NCI-H2107 (cell line): ENCODE measurements at places on chromosomes 2 and 18.

DNA sequence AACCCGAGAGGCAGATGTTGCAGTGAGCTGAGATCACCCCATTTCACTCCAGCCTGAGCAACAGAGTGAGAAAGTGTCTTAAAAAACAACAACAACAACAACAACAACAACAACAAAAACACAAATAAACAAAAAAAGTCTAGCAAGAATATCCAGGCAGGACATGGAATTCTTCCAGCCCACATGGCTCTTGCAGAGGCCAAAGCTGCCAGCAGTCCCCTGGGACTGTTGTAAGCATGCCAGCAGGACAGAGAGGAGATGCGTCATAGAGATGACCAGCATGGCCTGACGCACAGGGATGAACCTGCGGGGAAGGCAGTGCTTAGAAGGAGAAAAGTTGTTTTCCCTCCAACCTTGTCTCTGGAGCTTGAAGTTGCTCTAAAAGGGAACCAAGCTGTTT is 182.3 kb upstream of the PGAP1 start:
- DNase-seq: no peak

DNA sequence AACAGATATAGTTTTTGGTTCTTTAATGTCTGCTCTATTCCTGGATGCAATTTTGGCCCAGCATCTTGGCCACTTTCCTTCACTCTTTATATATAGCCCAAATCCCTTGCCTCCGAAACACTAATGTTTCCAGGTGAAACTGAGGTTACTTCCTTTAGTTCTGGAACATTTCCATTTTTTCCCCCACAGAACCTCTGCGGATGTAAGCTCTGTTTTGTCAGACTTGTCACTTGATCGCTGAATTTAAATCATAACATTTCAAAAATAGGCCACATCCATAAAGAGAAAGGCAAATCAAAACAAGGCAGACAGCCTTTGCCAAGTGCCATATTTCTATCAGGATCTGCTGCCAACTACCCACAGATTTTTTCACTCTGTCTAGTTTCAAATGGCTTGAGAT is 115.1 kb downstream of the ANKRD44 start:
- no peak for DNase-seq

DNA sequence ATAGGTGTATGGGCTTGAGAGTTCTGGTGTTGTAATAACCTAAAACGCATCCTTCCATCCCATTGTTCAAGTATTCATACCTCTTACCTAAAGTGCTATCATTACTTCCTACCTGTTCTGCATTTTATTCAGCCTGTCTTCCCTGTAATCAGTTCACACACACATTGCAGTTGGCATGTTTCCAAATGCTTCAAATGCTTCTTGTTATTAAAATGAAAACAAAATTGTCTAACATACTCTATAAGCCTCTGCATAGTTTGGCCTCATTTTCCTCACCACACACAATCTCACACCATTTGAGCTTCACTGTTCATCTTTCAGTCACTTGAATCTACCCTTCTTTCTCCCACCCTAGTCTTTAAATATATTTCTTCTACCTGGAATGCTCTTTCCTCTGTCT is 1178.2 kb upstream of the NRXN1 start:
- DNase-seq: no peak

DNA sequence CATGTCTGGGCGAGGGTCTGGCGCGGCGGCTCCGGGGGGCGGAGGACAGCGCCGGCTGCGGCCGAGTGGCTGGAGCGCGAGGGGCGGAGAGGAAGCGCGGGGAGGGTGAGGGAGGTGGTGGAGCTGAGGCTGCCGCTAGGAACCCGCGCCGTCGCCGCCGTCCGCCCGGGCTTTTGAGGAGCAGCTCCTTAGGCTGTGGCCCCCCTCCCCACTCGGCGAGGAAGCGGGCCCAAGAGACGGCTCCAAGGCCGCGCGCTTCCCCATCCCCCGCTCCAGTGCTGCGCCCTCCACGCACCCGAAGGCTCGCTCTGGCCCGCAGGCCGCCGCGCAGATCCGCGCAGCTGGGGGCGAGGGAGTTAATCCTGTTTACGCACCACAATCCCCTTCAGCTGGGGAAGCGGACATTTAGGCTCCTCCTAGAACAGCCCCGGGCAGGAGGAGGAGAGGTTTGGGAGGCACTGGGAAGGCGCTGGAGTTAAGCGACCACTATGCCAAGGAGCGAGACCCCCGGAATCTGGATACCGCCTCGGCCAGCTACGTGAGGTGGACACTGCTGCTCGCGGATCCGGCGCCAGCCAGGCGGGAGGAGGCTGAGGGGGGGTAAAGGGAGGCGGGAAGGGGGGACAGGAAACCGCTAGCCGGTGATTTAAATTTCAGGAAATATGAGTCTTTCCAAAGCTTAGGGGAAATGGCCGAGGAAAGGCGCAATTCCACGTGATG is at the start of gene CNRIP1:
Gene CNRIP1, minus strand, starts transcription at position 552 of the 720 bp plus-strand sequence. Its CDS starts 549 bp downstream, at position 3.
- peak; percentile 10 for DNase-seq

- DNase-seq: no peak
Measured at GRCh38 chr2:28009732-28010131, 119.2 kb downstream of the BABAM2 start.

GRCh38 chr2:6914828-6915227 is 2.4 kb upstream of the RNF144A start:
- DNase-seq: no peak

DNA sequence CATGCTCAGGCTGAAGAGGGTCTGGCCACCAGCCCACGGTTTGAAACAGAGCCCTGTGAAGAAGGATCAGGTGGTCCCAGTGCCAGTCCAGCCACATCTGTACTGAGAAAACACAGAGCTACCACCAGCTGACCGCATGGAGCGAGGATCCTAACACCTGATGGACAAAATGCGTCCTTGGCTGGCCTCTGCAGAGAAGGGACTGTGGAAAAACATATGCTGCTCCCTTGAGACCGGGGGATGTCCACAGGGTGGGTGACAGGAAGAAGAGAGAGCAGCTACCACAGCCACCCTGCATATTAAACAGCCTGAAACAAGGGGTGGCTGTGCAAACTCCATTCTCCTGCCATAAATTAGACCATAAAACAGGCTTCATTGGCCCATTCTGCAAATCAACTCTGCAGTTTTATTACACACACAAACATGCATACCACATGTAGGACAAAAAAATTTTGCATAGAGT is 137.2 kb downstream of the BCL2 start:
- no peak for DNase-seq

DNA sequence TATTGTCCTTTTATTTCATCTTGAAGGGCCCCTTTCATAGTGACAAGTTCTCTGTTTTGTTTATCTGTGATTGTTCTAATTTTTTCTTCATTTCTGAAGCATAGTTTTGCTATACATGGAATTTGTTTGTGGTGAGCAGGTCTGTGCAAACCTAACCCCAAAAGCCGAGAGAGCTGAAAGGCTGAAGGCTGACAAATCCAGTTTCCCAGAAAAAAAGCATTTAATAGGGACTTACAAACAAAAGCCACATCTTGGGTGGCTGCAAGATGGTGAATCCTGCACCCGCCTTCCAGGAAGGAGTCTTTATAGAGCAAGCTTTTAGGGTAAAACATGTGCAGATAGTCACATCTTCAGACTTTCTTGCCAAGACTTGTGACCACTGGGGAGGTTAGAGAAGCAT is 473.4 kb upstream of the TRIB2 start:
- no peak for DNase-seq

DNA sequence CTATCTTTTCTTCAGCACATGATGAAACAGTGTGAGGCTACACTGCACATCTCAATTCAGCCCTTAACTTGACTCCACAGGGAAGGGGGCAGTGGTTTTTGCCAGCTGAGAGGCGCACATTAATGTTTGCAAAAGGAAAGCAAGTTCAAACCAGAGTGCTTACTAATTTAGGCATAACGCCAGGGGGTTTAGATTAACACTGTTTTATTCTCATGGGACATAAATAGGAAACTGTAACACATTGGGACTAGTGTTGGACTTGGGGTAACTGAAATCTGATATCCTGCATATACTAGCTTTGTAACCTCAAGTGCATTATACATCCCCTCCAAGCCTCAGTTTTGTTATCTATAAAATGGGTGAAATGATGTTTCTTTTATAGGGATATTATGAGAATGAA is 821.2 kb upstream of the ID2 start:
- no peak for DNase-seq

- DNase-seq: no peak
Measured at GRCh38 chr2:28327956-28328922, 64.4 kb upstream of the FOSL2 start.

GRCh38 chr18:76578571-76579300 is 83.7 kb upstream of the ZNF516 start:
- no peak for DNase-seq

DNA sequence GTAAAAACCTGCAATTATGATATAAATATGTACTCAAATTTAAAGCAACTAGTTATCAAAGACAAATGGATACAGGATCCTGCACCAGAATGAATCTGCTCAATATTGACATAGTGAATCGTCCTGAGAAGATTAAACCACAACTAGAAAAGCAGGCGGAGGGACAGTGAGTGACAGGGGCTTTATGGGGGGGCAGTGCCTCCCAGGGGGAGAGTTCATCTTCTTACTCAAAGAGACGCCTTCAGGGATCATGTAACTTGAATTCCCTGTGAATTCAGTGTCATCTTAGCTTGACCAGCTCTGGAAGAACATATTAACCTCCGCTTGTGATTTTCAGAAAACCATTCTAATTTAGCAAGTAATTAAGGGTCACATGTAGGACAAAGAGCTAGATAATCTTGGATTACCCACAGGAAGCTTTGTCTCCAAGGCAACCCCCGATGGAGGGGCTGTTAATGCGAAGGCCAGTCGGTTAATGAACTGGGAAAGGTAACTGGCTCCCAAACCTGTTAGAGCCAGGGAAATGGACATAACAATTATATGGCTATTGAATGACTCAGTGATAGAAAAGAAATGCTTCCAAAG is 17.4 kb upstream of the LMAN1 start:
- no peak for DNase-seq

DNA sequence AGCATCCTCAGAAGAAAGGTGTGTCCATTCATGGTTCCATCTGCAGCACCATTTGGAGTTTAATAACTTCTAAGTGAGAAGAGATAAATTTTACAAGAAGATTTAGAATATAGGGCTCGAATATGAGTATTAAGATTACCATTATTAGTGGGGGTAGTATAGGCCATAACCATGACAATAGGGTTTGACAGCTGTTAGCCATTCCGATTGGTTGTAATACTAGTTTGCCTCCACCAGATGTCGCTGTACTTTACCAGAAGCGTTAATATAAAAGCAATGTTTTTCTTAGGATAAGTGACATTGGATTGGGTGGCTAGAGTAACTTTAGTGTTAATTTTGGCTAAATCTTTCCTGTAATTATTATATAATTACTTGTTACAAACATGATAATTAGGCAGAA is 107.5 kb upstream of the SRD5A2 start:
- DNase-seq: no peak

GRCh38 chr2:98438190-98439133 is 6.2 kb upstream of the INPP4A start:
- no peak for DNase-seq

- DNase-seq: no peak
Measured at GRCh38 chr2:70011335-70011734, 49.9 kb upstream of the ASPRV1 start.

GRCh38 chr18:36537289-36537688 is 239.8 kb downstream of the FHOD3 start:
- DNase-seq: no peak

DNA sequence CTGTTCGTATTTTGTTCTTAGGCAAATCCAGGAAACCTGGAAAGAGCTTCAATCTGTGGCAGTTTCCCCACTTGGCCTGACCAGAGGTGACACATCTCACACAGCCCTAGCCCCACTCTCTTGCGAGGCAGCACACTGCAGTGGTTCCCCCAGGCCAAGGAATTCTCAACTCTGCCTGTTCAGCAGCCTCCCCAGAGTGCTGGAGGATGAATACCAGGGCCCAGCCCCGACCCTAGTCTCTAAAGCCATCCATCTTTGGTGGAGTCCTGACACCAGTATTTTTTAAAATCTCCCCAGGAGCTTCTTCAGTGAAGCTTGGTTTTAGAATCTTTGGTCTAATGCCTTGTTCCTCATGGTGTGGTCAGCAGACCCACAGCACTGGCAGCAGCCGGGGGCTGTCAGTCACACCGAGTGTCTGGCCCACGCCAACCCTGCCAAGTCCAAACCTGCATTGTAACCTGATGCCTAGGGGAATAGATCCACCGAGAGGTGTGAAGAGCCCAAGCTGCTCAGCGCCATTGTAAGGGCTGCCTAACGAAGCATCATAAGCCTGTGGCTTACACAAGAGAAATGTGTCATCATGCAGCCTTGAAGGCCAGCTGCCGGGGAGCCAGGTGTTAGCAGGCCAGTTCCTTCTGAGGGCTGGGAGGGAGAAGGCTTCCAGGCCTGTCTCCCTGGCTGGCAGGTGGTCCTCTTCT is 428.7 kb upstream of the ID2 start:
- no peak for DNase-seq

GRCh38 chr2:67260343-67261277 is 136.5 kb upstream of the ETAA1 start:
- no peak for DNase-seq

- DNase-seq: no peak
Measured at GRCh38 chr2:170886386-170886785, 42.7 kb upstream of the GORASP2 start.
